Stimulated activated CD4-positive, alpha-beta T cell treated with anti-CD3 and anti-CD28 coated beads, TNF-alpha, amount 100 ng/mL, for 24 hours (primary cell): ENCODE measurements at places on chromosomes 16 and 17.

GRCh38 chr17:76383546-76384221 lies 725 bp upstream of the SPHK1 start:
- DNase-seq: no peak

- no peak for DNase-seq
Observed at GRCh38 chr16:20566864-20567263, 9.3 kb downstream of the ACSM2B start.

GRCh38 chr16:67184453-67184994 lies 761 bp upstream of the MATCAP1 start:
- no peak for DNase-seq

- DNase-seq: no peak
Observed at GRCh38 chr17:36869856-36870719, 67.2 kb upstream of the LHX1 start.

- no peak for DNase-seq
Observed at GRCh38 chr17:55072898-55073297, 104.3 kb downstream of the STXBP4 start.

DNA sequence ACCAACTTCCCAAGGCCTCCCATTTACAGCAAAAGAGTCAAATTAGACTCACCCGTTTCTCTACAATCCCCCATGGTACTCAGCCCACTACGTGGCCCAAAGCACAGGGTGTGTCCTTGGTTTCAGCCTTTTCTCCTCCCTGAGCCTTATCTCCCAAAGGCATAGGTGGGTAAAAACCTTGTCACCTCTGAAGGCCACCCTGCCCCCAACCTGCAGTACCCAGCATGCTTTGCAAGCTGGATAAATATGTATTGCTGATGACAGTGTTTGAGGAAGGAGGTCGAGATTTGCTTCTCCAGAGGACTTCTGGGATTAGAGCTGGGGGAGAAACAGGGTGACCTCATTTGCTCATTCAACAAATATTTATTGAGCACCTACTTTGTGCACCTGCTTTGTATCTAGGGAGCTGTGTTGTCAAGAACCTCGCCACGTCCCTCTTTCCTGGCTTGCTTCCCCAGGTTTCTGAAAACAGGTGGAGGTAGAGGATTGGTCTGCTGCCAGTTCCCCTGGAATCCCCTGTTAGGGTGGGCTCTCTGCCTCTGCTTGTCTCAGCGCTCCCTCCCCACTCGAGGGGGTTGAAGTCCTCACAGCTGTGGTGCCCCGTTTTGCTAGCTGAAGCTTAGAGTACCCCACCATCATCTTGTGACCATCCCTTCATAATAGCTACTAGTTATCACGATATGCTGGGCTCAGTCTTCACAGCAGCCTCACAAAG lies 3.0 kb downstream of the LASP1 start:
- no peak for DNase-seq

DNA sequence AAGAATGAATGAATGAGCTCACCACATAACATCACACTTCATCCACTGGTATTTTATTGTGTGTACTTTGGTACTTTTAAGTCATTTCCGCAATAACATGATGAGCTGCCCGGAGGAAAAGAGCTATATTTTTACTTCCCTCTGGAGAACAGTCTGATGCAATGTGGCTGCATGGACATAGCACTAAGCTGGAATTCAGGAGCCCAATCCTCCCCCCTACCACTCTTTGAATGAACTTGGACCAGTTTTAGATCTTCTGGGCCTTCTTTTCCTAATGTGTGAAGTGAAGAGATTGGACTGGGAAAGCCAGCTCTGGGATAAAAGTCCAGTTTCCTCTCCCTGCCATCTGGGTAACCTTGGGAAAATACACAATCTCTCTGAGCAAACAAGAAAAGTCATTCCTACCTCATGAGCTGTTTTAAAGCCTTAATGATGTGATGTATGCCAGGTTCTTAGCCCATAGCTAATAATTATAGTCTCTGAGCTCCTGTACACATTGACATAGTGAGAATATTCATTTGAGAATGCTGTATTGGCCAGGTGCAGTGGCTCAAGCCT lies 79.3 kb downstream of the ABCC12 start:
- no peak for DNase-seq

DNA sequence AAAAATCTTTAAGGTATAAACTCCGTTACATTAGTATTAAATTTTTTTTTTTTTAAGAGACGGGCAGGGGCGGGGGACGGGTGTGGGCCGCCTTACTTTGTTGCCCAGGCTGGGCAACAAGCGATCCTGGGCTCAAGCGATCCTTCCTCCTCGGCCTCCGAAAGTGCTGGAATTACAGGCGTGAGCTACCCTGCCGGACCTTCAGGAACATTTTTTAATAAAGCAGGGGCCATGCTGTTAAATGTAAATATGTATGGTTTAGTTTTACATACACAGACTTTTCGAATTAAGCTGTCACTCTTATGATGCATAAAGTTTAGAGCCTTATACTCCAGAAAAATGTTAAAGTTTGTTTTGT lies 2.4 kb downstream of the PPM1D start:
- DNase-seq: no peak

DNA sequence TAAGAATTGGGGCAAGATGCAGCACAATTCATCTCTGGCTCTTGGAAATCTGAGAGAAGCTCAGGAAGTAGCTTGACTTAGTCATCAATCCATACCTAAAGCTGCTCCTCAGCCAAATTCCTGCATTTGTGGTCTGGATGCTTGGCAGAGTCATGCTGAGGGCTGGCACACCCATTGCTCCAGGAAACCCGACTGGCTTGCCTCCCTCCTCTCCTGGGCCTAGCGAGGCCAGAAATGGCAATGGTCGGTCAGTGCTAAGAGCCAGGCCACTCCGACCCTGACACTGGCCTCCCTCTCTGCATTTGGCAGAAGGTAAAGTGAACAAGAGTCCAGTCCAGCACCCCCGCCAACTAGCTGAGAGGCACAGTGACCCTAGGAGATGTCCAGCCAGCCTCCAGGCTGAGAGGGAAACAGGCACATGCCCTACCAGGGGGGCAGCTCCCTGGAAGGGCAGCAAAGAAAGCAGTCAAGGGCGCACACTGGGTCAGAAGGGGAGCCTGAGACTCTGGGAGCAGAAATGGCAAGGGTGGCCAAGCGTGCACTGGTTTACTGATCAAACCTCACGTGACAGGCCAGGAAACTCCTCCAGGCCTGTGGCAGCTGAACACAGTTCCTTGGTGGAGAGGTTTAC lies 10.0 kb downstream of the POLDIP2 start:
- no peak for DNase-seq

DNA sequence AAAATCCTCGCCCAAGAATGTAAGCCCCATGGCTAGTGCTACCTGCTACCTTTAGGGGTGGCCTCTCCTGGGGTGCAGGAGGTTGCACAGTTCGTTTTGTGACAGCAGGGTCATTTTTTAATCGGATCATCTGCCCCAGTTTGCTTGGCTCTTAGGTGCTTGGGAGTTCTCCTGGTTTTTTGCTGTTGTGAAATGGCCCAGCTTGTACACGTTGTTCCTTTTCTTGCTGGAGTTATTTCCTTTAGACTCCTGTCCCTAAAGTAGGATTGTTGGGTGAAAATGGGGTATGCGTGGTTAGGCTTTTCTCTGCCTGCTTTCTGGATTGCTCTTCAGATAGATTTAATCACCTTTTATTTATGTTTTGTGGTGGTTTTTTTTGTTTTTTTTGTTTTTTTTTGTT lies 25.8 kb downstream of the ABCC1 start:
- DNase-seq: no peak

DNA sequence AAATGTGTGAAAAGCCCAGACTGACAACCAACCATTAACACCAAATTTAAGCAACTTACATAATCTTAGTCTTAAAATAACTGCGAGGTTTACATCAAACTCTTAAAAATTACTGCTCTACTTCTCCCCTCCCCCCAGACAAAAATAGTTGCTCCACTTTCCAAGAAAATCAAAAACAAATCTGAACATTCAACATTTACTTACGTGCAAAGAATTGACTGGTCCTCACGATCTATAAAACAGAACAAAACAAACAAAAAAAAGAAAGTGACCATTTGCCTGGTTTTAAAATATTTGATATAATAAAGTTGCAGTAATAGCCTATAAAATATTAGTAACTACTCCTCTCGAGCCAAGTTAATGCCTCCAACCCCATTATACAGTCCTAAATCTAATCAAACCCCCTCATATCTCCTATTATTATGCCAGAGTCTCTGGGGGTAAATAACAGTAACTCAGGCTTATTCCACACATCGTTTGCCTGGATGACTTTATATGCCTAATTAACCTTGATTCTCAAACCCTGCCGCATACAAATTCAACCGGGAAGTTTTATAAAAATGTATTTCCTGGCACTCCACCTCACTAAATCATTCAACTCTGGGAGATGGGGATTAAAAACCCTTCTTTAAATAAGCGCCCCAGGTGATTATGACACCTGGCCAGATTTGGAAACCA lies 41.5 kb downstream of the MYH10 start:
- no peak for DNase-seq
